M059J (cell line): ENCODE measurements at places on chromosomes 7 and 10.
A peak's percentile ranks its signal among the peaks of the same experiment; 100 is the strongest.

- DNase-seq, result no peak
Observed at GRCh38 chr7:5567790-5568189, 144.2 kb upstream of the TNRC18 start.

DNA sequence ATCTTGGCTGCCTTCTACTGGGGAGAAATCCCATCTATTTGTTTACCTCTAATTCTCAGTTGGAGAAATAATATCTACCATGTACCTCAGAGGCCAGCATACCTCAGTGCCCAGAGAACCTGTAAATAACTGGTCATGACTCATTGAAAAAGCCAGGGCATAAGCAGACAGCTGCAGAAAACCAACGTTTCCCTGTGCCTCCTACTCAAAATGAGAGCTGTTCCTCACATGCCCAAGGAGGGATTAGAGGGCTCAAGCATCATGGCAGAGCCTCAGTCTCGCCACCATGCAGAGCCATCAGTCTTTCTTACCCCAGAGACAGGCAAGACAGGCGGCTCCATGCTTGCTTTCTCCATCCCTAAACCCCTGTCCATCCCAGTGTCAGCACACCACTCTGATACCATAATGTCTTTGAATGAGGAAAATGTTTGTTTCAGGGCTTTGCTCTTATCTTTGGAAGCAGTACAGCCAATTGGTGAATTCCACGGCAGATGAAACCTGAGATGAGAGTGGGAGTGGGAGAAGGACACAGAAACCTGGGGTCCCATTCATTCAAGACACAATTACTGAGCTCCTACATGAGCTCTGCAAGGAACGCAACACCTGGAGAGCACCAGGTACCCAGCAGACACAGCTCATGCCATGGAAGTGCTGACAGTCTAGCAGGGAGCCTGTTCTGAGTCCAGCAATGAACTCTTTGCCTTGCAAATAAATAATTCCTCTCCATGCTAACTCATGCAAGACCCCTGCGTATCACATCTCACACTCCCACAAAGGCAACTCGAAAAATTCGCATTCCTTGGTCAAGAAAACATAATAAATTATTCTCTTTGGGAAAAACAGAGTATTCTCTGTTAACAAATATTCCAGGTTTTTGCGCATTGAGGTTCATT is 21.1 kb downstream of the PON1 start:
- DNase-seq, result peak; percentile 50

- DNase-seq, result peak; percentile 47
Observed at GRCh38 chr7:99143853-99144672, at the start of gene SMURF1. Gene SMURF1, minus strand, starts transcription at chr7:99144108. Its CDS starts 328 bp downstream, at chr7:99143780.

DNA sequence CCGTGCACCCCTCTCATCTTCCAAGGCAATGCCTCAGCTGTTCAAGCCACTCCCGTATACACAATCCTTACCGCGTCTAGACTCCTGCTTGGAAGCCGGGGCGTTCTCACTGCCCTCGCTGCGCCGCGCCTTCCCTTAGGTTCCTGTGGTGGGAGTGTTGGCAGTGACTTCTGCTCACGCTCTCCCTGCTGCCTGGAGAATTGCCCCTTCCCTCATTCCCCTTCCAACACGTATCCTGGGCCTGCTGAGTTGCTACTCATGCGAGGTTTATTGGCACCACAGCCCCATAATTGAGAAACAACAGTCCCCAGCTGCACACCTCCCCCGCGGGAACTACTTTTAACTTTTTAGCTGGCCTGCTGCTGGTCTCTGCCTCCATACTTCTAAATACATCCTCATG is 31.9 kb downstream of the RBM17 start:
- DNase-seq, result no peak
